ENCODE measurements at places on chromosomes 1 and 21.

DNA sequence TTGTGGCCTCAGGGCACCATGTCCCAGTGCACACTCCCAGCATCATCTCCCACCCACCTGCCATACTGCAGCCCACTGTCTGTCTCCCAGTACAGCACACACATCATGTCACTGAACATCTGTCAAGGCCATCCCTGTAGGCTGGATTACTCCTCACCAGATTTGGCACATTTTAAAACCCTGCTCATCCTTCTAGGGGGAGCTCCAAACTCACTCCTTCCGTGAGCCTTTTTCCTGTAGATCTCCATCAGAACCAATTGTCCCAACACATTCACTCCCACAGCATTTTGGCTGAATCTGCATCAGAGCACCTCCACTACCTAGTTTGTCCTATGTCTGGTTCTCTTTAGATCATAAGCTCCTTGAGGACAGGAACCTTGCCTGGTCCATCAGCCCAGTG lies 58.6 kb upstream of the GRIK3 start:
- no peak for DNase-seq

GRCh38 chr1:226560243-226560642 lies 11.7 kb downstream of the STUM start:
- no peak for DNase-seq

DNA sequence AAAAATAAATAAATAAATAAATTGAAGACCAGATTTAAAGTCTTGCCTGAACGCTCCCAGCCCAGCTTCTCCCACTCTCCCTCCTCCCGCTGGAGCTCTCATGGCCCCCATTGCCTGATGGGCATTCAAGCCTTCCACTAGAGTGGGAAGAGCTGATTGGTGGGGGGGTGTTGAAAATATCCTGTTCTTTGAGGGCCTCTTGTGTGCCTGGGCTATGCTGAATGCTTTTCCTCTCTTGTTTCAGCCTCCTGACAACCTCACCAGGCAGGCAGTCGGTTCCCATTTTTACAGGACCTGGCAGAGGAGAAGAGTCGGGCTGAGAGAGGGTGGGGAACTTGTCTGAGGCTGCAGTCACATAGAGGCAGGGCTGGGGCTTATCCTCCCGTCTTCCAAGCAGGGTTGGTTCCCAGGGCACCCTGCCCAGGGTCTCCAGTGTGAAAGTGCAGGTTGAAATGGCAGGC lies 59.2 kb upstream of the SSBP3 start:
- no peak for DNase-seq

DNA sequence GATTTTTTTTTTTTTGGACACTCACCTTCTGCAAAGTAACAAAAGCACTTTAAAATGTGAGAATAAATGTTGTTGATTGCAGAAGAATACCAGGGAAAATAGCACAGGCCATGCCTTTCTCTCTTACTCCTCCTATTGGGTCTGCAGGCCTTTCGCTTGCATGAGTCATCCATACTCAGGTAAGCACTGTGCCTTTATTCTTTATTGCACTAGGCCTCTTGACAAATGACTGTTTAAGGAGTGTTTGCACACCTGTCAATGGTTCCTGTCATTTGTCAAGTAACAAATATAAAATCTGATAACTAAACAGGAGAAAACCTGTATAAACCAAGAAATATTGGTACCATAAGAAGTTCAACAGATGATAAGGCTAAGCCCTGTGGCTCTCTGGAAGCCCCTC lies 106.5 kb downstream of the RGS7 start:
- DNase-seq: no peak

- DNase-seq: no peak
Measured at GRCh38 chr1:107806902-107807301, 158.1 kb downstream of the VAV3 start.

DNA sequence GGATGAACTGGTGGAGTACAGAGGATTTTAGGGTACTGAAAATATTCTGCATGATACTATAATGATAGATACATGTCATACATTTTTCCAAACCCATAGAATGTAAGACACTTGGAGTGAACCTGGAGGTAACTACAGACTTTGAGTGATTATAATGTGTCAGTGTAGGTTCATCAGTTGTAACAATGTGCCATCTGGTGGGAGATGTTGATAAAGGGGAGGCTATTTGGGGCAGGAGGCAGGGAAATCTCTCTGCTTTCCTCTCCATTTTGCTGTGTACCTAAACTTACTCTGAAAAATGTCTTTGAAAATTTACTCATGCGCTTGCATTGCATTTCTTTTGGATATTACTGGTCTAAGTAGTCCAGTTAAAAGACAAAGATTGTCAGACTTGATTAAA lies 35.2 kb downstream of the PTBP2 start:
- DNase-seq: no peak

GRCh38 chr1:24964811-24965570 lies 34.9 kb upstream of the RUNX3 start:
- DNase-seq: peak; percentile 76

- DNase-seq: no peak
Measured at GRCh38 chr1:216814576-216815259, 91.5 kb upstream of the ESRRG start.

DNA sequence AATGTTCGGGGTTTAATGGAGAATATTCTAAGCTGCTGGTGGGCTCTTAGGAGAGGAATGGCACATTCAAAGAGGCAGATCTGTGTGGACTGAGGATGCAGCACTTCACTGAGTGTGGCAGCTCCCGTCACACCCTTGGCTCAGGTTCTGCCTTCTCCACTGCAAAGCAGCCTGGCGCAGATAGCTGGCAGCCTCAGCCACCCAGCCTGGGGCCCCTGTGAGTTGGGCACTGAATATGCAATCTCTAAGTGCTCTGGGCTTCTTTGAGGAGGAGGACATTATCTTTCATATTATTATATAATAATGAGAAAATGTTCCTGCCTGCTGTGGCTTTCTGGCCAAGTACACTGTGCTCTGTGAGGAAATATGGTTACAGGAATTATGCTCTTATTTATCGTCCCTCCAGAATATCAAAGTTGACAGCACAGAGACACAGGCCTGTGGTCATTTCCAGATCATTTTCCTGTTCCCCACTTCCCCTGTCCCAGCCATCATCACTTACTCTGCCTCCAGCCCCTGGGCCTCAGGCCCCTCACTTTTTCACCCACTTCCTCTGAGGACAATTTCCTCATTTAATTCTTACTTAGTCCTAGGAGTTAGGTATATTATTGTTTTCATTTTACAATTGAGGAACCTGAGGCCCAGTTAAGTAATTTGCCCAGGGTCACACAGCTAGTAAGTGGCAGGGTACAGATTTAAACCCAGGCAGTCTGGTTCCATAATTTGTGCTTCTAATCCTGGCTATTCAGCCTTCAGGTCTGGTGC lies 53.6 kb downstream of the MAB21L3 start:
- no peak for DNase-seq

DNA sequence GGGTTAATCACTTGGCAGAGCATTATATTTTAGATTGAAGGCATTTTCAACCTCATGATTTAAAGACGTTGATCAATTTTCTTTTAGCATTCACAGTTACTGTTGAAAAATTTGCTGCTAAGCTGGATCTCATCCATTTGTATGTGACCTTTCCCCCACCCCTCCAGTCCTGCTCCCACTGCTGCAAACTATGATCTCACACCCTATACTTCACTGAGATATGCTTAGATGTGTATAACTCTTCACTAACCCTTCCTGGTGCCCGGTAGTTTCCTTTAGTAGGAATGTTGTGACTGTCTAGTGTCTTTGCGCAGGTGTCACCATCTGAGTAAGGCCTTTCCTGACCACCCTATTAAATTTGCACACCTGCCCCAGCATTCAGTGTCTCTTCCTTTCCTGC lies 67.0 kb upstream of the C1orf21 start:
- no peak for DNase-seq

DNA sequence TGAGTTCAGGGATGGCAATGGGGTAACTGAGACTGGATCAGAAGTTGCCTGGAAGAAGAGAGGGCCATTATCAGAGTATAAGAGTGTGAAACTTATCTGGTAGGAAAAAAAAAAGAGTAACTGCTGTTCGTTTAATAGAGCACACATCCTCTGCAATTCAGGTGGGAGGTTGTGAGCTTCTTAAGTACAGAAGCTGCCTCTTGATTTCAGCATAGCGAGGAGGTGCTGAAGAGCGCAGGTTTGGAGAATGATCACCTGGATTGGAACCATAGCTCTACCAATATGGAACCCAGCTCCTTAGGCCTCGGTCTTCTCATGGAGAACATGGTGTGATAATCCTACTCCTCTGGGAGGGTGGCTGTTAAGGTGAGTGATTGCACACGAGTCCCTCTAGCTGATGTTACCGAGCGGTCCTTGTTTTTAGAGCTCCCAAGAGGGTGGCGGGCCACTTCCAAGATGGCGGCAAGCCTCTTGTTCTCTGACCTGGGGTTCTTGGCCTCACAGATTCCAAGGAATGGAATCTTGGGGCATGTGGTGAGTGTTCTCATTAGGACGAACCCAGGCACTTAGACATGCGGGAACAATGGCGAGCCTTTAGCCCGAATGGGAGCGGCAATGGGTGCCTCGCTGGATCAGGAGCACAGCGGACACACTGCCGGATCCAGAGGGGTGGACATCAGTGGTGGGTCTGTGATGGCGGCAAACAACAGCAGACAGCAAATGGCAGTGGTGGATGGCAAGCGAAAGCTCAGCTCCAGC lies 3.3 kb upstream of the MX1 start:
- DNase-seq: no peak

DNA sequence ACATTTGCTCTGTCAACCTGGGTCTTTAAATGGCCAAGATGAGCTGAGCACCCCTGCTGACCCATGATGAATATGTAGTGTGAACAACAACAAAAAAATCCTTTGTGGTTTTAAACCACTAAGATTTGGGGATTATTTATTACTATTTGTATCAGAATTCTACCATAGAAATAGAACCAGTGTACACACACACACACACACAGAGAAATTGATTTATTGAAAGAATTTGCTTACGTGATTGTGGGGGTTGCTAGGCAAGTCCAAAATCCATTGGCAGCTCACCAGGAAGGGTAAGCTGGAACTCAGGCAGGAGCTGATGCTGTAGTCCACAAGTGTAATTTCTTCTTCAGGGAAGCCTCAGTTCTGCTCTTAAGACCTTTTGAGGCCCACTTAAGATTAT lies 82.5 kb upstream of the MAP1LC3C start:
- no peak for DNase-seq

GRCh38 chr1:54577612-54578011 lies 29.6 kb downstream of the ACOT11 start:
- no peak for DNase-seq

GRCh38 chr1:205107327-205107726 lies 14.5 kb downstream of the RBBP5 start:
- no peak for DNase-seq

DNA sequence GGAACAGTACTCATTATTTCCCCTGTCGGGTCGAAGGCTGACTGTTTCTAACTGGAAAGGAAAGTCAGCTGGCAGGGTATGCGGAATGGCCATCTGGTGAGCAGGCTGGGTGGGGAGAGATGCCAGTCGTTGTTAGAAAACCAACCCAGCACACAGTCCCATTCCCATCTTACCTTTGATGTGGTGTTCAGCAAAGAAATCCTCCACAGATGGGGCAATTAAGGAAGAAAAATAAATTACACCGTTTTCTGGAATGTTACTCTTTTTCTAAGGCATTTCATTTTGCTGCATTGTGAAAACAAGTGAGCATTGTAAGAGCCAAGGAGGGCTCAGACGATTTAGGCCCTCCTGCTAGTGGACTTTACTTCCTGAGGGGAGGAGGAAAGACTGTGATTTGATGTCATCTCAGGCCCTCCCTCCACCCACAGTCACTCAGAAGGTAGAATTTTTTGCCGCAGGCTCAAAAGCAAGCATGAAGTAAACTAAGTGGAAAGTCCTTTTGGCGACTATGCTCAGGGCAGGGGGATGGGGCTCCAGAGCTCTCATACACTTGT lies at the start of gene SLC16A4:
Gene SLC16A4, minus strand, starts transcription at position 335 of the 554 bp plus-strand sequence. CDS start 1,703 bp downstream, outside the sequence.
- no peak for DNase-seq

DNA sequence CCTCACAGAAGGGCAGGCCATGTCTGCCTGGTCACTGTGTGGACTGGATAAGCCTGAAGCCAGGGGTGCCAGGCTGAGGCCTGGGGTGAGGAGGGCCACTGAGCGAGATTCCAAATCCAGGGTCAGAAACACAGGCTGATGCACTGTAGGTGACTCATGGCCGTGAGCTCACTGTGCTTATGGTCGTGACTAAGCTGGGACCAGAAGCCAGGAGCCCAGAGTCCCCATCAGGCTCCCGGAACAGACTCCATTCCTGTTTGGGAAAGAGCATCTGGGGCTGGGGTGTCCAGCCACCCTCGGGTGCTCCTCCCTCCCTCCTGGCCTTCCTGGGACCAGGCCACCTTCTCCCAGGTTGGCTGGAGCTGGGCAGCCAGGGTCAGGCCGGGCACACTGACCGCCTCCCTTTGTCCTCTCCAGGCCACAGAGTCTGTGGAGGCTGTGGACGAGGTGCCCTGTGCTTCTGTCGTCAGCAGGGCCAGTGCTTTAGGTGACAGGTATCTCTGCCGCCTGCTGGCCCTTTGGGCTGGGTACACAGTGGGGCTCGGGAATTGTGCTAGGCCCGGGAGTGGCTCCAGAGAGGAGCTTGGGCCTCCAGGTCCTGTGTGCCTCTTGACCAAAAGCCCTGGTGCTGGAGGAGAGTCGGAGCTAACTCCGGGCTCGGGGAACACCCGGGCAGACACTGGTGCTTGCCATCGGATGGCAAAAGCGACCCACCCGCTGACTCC lies 36.7 kb downstream of the AJAP1 start:
- no peak for DNase-seq

GRCh38 chr1:175530622-175531375 lies 212.6 kb downstream of the TNR start:
- DNase-seq: no peak

DNA sequence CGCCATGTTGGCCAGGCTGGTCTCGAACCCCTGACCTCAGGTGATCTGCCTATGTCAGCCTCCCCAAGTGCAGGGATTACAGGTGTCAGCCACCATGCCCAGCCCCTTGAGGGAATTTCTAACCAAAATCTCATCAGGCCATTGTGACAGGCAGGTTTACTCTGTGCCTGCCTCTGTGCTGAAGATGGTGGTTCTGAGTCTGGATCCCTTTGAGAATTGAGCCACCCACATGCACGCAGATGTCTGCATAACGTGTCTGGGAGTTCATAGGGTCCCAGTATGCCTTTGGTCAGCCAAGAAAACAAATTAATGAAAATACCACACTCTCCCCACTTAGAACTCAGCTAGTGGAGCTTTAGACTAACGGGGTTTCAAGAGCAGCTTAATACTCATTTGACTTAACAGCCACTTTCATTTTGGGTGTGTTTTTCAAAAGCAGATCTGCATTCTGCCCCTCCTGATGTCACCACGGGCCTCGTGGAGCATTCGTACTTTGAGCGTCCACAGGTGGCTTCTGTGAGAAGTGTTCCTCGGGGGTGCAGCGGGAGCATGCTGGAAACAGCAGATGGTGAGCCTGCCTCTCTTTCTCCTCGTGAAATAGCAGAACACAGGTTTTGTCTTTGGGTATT lies 45.3 kb downstream of the DIP2A start:
- no peak for DNase-seq
